K562 (cell line): ENCODE measurements at places on chromosomes 3 and 15. TPM values are rescaled to one million over a fixed set of nuclear protein-coding genes. Genes with fewer than 3 reads are reported as not detected.

GRCh38 chr15:76321171-76321570 is 9.9 kb upstream of the ETFA start:
- no peak for DNase-seq

- DNase-seq: no peak
Measured at GRCh38 chr3:77247061-77247460, 207.2 kb downstream of the ROBO2 start.

The IMPG2 gene
- total RNA-seq: 0.09 and 0.13 TPM in 2 replicates

- no peak for DNase-seq
Measured at GRCh38 chr3:59940718-59941117, 890.9 kb upstream of the CFAP20DC start.

GRCh38 chr3:78258798-78259197 is 1218.9 kb downstream of the ROBO2 start:
- DNase-seq: no peak

The CASR gene
- total RNA-seq: not detected in 2 replicates

- no peak for DNase-seq
Measured at GRCh38 chr3:154011036-154011435, 110.2 kb upstream of the ARHGEF26 start.

DNA sequence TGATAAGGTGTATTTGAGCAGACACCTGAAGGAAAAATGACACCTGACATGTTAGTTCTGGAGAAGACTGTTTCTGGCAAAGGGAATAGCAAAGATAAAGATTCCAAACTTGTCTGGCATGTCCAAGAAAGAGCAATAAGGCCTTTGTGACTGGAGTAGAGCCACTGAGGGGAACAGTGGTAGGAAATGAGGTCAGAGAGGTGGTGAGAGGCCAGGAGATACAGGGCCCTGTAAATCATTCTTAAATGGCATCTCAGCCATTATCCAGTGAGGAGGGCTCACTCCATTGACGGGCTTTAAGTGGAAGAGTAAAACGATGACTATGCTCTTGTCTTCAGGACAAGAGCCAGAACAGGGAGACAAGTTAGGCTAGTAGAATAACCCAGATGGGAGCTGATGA is 4.5 kb downstream of the SLC49A4 start:
- DNase-seq: no peak

DNA sequence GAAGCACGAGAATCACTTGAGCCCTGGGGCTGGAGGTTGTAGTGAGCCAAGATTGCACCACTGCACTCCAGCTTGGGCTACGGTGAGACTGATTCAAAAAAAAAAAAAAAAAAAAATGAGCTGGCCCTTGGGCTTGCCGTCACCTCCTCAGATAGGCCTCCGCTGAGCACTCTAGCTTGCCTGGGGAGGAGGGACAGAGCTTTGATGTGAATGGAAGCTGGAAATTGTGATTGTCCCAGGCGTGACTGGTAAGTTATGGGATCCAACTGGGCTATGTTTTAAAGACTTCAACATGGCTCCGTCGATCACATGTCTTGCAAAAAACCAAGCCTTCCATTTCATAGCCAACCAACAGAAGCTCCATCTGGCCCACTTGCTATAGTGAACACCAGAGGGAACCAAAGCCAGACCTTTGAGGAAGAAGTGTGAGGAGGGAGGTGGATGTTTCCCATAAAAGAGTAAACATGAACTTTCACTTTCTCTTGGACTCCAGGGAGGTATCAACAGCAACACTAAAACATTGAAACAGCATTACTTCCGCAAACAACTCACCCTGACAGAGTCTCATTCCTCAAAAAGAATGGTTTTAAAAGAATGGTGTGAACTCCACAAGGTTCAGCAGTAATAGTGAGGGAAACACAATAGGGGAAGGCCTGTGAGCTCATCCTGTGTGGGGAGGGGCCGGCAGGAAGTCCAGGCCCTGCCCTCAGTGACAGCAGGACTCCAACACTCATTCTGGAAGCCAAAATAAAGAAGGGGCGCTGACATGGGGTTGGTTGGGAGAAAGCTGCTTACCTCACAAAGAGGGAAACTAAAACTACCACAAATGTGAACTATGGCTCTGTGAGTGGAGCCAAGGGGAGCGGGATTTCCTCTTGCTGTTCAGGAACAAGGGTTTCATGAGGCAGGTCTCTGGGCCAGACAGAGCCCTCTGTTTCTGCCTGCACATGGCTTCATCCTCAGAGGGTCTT is 59.2 kb upstream of the IL12A start:
- DNase-seq: peak; percentile 8

DNA sequence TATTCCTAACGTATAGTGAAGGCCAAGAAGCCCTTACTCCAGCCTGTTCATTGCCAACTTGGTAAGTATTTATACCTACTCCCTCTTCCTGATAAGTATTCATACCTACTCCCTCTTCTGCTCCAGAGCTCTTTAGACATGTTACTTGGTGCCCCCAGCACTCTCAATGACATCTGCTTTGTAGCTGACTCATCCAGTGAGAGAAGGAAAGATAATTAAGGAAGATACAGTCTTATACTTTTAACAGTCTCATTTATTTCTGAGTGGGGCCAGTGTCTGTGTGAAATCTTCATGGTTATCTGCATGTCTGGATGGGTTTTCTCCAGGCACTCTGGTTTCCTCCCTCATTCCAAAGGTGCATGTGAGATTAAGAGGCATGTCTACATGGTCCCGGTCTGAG is 698.7 kb downstream of the FHIT start:
- no peak for DNase-seq

DNA sequence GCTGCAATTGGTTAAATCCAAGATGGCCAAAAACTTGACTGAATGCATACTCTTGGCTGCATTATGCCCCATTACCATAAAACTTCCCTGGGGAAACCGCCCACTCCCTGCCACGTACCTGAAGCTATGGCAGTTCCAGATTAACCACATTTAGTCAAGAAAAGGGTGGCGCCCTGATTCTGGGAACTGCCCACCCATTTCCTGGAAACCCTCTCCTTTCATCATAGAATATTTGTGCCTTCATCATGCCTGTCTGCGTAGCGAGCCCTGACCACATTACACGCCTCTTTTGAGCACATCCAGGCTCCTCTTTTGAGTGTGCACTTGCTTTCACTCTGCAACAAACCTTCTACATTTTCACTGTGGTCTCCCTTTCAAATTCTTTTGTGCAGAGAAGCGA is 5.2 kb downstream of the LINS1 start:
- DNase-seq: peak; percentile 76

GRCh38 chr3:169158379-169158778 is 505.1 kb downstream of the MECOM start:
- no peak for DNase-seq

DNA sequence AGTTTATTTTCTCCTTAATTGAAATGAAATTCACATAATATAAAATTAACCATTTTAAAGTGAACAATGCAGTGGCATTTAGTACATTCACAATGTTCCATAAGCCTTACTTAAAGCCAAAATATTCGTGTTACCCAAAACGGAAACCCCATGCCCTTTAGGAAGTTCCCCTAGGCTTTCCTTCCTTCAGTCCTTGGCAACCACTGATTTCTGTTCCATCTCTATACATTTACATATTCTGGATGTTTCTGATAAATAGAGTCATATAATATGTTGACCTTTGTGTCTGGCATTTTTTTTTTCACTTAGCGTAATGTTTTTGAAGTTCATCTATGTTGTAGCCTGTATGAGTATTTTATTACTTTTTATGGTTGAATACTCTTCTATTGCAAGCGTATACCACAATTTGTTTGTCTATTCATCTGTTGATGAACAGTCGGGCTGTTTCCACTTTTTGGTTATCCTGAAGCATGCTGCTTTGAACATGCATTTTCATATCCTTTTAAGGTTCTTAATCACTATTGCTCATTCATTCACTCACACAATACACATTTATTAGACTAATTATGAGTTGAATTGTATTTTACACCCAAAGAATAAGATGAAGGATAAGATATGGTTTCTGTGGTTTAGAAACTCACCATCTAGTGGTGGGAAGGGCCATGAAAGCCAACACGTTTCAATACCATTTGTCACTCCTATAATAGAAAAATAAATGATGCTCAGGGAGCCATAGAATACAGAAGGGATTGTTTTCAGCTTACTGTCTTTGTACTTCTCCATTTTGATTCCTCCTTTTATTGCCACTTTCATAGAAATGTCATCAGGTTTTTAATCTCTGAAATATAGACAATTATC is 408.2 kb upstream of the CBLB start:
- DNase-seq: no peak

The SCG5 gene
- total RNA-seq: 0.31 and 0.33 TPM in 2 replicates

The CHSY1 gene
- total RNA-seq: 14.7 and 16.4 TPM in 2 replicates

- no peak for DNase-seq
Measured at GRCh38 chr15:40932156-40932555, 3.0 kb downstream of the DLL4 start.

The TMEM108 gene
- total RNA-seq: 9.9 and 11.1 TPM in 2 replicates

DNA sequence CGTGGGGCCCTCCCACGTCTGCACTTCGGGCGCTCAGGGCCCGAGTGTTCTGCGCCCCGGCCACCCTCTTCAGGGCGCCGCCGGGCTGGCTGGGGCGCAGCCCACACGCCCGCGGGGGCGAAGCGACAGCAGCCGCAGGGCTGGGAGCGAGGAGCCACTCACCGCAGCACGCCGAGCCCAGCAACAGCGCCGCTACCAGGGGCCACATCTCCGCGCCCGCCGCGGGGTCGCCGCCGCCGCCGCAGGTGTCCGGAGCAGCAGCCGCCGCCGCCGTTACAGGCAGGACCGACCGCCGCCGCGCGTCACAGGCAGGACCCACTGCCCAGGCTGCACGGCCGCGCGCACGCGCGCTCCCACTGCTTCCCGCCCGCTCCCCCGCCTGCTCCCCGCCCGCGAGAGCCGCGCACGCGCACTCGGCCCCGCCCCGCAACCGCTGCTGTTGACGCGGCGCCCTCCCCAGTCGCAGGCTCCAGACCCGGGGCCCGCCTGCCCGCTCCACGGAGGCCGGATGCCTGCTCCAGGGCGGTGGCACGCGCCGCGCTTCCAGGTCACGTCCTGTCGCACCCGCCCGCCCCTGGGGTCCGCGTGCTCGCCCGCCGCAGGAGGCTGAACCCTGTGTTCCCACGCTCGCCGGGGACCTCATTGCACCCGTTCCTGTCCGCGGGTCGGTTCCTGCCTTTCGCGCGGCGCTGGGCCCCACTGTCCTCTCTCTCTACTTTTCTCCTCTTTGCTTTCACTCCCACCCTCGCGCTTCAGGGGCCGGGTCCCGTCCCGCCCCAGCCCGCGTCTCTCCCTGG is at the start of gene CD47:
Gene CD47, minus strand, starts transcription at position 331 of the 797 bp plus-strand sequence. Its CDS starts 123 bp downstream, at position 208.
- peak; percentile 95 for DNase-seq

The TRIP4 gene
- 15.5 and 17.4 TPM in 2 replicates for total RNA-seq

The GP9 gene
- not detected in 2 replicates for total RNA-seq

DNA sequence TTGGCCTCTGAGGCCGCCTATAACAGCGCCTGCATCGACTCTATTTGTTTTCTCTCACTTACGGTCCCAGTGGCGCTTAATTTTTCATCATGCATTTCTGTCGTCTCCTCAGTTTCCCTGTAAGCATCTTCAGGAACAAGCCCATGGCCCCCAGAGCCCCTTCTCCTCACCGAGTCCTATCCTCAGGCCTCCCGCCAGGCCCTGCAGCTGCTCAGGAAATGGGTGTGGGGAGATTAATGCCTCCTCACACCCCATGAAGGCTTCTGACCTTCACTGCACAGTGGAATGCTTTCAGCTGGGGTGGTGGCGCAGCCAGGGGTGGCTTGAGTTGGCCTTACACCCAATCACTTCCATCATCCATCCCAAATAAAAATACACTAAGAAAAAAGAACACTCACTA is 260.4 kb downstream of the FAM43A start:
- no peak for DNase-seq

- DNase-seq: no peak
Measured at GRCh38 chr3:124407260-124407659, 323.0 kb upstream of the UMPS start.

The TMCO5A gene
- total RNA-seq: not detected in 2 replicates

- DNase-seq: peak; percentile 91
Measured at GRCh38 chr3:15052335-15053242, 12.5 kb downstream of the MRPS25 start.

DNA sequence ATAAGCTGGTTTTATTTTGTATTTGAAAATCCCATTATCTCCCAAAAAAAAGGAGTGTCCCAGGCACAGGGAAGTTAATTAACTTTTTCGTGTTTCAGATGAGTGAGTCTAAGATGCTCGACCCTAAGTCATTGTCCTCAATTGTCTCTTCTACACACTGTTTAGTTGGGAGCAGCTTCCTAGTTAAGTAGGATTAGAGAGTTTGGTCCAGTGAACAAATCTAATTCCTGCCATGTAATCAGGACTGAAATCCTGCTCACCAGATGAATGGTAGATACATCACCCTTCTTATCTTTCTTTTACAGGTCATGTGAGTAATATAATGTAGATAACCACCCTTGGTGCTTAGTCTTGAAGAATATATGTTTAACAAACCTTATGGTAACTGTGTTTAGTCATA is 228.9 kb upstream of the MANF start:
- no peak for DNase-seq

DNA sequence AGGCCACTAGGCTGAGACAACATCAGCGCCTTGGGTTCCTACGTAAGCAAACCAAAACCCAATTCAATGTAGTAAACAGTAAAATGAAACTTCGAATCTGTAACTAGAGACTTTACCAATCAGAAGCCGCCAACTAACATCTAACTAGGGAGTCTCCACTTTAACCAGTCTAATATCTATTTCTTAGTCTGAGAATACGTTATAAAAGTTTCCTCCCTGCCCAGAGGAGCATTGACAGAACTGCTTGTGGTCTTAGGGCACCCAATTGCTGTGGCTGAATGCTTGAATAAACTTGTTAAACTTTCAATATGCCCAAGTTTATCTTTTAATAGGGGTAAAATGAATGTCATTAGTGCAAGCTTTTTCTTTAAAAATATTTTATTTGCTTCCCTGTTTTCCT is 4.3 kb downstream of the CP start:
- DNase-seq: no peak

GRCh38 chr15:79957741-79958140 is 13.3 kb downstream of the BCL2A1 start:
- DNase-seq: no peak

- peak; percentile 45 for DNase-seq
Measured at GRCh38 chr15:43376017-43376705, 5.3 kb downstream of the TUBGCP4 start.

GRCh38 chr3:171944118-171945016 is 95.0 kb upstream of the FNDC3B start:
- no peak for DNase-seq
